ENCODE measurements at places on chromosomes 2 and 18.

- no peak for DNase-seq
Observed at GRCh38 chr2:170827841-170828532, 11.3 kb downstream of the GAD1 start.

DNA sequence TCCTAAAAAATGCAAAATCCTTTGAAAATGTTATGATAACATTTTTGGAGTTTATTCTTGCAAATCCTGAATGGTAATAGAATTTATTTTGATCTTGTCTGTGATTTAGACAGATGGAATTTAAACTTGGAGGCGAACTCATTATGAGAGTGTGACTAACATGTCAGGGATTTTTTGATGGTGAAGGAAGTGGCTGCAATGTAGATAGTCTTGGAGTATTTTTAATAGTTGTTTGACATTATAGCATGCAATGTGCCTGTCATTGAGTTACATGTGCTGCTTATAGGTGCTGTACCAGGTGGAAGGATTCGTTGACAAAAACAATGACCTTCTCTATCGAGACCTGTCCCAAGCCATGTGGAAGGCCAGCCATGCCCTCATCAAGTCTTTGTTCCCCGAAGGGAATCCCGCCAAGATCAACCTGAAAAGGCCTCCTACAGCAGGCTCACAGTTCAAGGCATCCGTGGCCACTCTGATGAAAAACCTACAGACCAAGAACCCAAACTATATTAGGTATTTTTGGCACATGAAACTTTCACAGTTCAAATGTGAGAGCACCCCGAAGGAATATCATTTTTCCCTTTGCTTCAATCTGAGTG lies 141.8 kb downstream of the MYO1B start:
- DNase-seq: no peak

- DNase-seq: no peak
Observed at GRCh38 chr2:179455824-179456223, 191.2 kb upstream of the SESTD1 start.

- DNase-seq: no peak
Observed at GRCh38 chr2:232540441-232541041, 1.0 kb downstream of the CHRNG start.

GRCh38 chr2:83340424-83340823 lies 1118.7 kb downstream of the SUCLG1 start:
- DNase-seq: no peak

DNA sequence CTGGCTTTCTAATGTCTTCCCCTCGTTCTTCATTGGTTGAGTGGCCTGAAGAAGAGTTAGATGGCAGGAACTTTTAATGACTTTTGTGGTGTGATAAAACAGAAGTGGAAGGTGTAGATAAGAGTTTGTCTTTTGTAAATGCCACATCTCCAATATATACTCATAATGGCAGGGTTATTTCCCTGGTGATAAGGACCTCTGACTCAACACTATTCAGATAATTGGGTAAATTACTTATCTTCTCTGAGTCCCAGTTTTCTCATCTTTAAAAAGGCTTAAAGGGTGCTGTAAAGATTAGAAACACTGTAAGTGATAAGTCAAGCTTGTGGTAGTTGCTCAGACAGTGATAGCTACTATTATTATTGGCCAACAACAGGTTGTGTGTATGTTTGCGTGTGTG lies 9.5 kb downstream of the KLHL14 start:
- DNase-seq: no peak

DNA sequence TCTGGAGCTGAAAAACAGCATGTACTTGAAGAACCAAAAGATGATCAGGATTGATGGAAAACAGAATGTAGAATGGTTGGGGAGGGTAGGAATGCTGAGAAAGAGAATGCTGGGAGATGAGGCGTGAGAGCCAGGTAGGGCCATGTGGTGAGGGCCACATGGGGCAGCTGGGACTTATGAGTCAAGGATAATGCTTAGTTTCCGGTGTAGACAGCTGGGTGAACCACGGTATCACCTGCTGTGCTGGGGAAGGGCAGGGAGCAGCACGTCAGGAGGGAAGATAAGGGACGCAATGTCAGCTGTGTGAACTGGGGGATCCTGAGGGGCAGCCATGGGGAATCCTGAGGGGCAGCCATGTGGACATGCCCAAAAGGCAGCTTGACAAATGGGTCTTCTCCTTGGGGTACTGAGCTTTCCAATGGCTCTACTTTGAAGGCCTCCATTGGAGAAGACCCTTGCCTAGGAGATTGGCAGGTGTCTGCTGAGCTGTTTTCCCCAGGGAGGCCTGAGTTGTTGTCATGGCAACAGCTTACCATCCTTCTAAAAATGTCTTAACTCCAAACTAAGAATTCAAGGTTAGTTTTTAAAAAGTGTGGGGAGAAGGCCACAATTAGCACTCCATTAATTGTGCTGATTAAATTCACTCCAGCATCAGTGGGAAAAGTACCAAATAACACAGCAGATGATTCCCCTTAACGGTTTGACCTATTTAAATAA lies 51.1 kb downstream of the MTHFD2 start:
- no peak for DNase-seq

- no peak for DNase-seq
Observed at GRCh38 chr2:1268034-1268433, 145.2 kb upstream of the TPO start.

GRCh38 chr18:48826806-48827205 lies 124.0 kb downstream of the SMAD7 start:
- DNase-seq: no peak

DNA sequence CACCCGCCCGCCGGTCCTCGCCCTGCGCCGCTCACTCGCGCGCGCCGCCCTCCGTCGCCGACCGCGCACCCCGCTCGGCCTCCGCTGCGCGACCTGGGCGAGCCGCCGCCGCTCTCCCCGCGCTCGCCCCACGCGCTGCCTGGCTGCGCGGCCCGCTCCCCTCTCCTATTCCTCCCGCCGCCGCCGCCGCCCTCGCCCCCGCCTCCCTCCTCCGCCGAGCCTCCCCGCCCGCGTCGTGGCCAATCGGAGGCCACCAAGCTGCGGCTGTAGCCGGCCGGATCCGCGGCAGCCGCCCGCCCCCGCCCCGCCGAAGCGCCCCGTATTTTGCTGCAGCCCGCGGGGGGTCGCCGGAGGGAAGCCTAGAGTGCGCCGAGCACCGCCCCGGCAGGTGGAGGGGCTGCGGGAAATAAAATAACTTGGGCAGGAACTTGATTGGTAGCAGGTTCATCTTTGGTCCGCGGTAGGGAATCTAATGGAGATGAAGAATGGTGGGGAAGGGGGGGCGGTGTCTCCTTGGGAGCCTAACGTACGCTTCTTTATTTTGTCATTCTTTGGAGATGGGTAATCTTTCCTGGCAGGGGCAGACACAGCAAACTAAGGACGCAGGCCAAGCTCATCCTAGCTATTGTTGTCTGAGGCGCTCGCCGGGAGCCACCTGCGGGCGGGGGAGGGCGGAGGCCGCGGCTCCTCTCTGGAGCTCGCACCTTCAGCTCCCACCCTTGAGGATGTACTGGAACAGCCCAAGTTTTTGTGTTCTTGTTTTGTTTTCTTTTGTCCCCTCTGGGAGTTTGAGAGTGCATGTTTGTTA lies 1.1 kb upstream of the CDH2 start:
- DNase-seq: no peak

- no peak for DNase-seq
Observed at GRCh38 chr2:121490584-121491133, 40.0 kb upstream of the RNU4ATAC start.
